Camera-type eye (tissue), 1 donor: ENCODE measurements at places on chromosomes 12 and 14. TPM values are rescaled to one million over a fixed set of nuclear protein-coding genes. Genes with fewer than 3 reads are reported as not detected.

CPSF6 gene
- 137 TPM for total RNA-seq

CCDC197 gene
- not detected for total RNA-seq

KRT73 gene
- total RNA-seq = not detected

TAS2R43 gene
- 27.2 TPM for total RNA-seq

MAP1LC3B2 gene
- total RNA-seq = 1.5 TPM
